GM13976 (cell line): ENCODE measurements at places on chromosomes 2 and 18.

DNA sequence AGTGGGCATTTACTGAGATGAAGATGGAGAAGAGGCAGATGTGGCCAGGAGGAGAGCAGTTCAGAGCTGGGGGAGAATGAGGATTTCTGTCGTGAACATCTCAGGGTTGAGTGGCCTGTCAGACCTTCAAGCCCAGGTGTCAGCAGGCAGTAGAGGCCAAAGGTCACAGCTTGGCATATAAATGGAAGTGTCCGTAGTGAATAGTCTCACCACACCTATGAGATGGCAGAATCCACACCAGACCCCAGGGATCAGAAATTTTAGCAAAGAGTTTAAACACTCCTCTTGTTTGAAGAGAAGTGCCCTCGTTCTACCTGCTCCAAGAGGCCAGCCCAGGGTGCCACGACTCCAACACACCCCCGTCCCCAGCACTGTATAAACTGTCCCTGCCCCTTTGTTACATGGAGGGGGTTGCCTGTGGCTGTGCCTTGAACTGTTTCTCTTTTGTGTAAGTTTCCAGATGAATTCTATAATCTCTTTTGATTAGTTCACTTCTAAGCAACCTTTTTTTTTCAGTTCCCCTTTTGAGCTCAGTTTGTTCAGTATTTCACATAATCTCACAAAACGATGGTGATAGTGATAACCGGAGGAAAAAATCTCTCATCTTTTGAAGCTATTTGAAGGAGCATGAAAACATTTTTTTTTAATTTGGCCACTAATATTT is 69.0 kb upstream of the TTC39C start:
- DNase-seq = peak; percentile 62

DNA sequence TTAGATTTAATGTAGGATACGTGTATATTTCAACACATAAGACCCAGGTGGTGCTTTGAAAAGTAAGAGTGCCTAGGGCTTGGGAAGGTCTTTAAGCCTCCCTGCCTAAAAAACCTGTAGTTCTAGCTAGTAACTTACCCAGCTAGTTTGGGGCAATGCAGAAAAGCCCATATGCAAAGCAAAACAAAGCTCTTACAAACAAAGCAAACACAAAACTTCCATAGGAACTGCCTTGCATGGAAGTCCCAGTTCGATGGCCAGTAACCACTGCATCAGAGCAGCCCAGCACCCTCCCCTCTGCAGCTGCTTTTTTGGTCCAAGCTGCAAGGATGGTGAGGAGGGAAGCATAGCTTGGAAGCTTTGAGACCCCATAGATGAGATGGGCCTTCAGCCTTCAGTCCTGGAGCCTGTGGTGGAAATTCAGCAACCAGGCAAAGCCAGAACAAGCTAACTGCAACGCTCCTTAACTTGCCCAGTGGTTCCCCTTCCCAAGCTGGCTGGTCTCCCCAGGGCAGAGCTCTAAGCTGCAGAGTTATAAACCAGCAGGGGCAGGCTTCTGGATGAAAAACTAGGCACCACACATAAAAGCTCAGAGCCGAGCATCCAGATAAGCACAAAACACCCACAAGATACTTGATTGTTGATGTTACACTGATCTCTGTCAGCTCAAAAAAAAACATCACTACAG is 16.2 kb downstream of the C2orf76 start:
- no peak for DNase-seq

DNA sequence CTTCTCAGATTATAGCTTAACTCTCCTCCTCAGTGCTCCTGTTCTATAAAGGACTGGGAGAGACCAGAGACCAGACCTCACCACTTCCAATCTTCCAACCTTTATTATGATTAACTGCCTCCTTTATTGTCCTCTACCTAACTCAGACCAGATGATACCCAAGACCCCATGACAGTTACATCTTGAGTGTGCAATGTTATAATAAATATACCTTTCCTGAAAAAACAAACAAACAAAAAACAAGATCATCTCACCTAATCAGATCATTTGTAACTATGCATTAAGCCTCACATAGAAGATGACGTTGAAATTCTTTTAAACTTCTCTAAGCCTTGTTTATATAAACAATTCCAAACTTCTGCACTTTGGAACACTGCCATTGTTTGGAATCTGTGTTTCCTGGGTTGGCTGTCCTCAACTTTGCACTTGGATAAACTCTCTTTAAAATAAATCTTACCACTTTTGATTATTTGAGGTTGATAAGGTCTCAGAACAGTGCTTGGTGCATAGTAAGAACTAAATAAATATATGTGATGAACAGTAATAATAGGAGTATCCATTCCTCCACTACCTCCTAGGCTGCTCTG is 342.7 kb downstream of the TDRD15 start:
- DNase-seq = no peak

DNA sequence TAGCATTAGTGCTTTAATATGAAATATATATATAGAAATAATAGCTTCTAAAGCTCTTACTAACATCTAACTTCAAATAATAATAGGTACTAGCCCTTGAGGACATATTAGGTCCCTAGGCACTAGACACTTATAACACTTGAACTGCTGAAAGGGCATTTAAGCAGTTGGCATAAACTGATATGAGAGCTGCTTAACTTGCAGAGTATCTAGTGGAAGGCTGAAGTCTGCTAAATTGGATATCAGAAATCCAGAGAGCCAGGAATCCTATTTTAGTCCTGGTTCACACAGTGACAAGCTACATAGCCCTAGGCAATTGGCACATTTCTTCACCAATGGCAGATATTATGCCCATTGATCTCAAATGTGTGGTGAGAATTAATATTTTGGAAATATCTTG is 326.9 kb upstream of the UBE2E3 start:
- DNase-seq = no peak

GRCh38 chr2:12948231-12948960 is 231.7 kb downstream of the TRIB2 start:
- DNase-seq = no peak

- no peak for DNase-seq
Measured at GRCh38 chr2:14638488-14638887, 6.0 kb downstream of the LRATD1 start.

- no peak for DNase-seq
Measured at GRCh38 chr18:46623541-46623940, 33.5 kb downstream of the LOXHD1 start.

DNA sequence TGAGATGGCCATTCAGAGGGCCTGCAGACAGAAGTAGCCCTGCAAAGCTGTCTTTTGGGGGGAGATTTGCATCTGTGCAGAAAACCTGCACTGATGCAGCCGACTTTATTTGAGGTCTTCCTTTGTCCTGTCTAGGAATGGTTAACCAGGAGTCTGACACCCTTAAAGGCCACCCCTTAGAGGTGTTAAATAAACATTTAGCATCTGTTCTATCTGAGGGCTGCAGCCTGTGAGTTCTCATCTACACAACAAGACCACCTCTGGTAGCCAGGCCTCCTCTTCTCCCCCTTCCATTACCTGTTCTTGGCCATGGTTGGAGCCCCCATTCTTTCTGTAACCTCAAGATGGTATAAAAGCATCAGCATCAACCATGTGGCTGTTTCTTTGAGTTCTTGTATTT is 214.4 kb upstream of the HS6ST1 start:
- DNase-seq = no peak

GRCh38 chr2:1940679-1941078 is 196.4 kb upstream of the PXDN start:
- DNase-seq = no peak

GRCh38 chr18:60391571-60392226 is 19.1 kb upstream of the MC4R start:
- no peak for DNase-seq
